ENCODE measurements at places on chromosomes 13 and 19.

DNA sequence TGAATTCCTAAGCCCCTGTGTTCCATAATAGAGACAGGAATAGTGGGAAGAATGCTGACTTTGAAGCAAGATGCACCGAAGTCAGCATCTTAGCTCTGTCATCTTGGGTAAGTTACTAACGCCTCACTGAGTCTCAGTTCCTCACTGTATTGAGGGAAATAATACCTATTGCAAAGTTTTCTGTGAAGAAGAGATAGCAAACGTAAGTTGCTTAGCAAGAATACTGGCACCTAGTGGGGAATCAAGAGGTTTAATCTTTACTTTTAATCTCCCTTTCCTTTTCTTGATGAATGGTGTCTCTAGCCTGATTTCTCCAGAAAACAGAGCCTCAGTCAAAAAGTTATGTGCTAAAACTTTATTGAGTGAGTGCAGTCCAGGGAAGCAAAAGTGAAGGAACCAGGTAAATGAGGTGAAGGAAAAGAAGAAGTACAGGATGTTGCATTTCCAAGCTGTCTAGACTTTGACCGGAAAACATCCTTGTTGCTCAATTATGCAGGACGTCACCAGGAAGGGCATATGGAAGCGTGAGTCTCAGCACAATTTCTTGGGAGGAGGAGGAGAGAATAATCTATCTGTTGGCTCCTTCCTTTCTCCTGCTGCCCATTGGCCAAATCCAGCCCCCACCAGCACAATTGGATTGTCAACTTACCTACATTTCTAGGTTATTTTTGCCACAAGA is 210.0 kb downstream of the B3GLCT start:
- DNase-seq = no peak

GRCh38 chr13:113041293-113041690 is 64.3 kb upstream of the F7 start:
- no peak for DNase-seq

DNA sequence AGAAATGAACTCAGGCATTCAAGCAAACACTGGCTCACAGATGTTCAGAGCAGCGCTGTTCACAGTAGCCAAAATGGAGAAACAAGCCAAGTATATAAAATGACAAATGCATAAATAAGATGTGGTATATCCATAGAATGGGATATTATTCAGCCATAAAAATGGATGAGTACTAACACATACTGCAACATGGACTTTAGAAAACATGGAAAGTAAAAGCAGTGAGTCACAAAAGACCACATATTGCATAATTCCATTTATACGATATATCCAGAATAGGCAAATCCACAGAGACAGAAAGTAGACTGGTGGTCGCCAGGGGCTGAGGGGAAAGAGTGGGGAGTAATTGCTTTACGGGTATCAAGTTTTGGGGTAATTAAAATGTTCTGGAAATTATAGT is 6.6 kb downstream of the ZNF837 start:
- DNase-seq = no peak

DNA sequence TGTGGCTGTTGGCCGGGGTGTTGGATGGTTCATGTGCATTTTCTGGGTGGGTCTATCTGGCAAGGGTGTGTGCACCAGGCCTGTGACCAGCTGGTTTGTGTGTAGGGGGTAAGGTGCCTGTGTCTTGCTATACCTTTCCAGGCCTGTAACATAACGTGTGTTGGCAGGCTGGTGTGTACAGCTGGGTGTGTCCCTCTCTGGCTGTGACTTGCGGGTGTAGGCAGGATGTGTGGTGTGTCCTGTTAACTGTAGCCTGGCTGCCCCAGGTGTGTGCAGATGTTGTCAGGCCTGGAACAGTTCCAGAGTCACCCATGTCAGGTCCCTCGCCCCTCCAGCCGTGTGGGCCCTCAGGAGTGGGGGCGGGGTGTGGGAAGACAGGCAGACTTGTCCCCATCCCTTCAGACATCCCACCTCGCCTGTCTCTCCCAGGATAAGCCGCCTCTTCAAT is 9.8 kb downstream of the KCTD15 start:
- DNase-seq = no peak

DNA sequence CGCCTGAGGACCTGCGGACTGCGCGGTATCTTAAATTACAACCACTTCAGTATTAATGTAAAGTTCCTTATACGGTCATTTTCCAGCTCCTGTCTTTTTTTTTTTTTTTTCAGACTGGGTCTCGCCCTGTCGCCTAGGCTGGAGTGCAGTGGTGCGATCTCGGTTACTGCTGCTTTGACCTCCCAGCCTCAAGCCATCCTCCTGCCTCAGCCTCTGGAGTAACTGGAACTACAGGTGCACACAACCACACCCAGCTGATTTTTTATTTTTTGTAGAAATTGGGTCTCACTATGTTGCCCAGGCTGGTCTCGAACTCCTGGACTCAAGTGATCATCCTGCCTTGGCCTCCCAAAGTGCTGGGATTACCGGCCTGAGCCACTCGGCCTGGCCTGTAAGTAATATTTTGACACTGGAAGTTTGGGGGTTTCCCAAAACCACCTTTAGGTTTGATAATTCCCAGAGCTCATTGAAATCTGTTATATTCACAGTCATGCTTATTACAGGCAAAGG is 406 bp upstream of the EID2B start:
- no peak for DNase-seq

- DNase-seq = no peak
Observed at GRCh38 chr19:10011974-10012373, 1.3 kb upstream of the RDH8 start.

GRCh38 chr19:49850221-49850486 is 805 bp upstream of the PTOV1 start:
- no peak for DNase-seq

Measured in CD4-positive, alpha-beta T cell (primary cell).